CD4-positive, alpha-beta memory T cell (primary cell): ENCODE measurements at places on chromosomes 1 and 21. TPM values are rescaled to one million over a fixed set of nuclear protein-coding genes. Genes with fewer than 3 reads are reported as not detected.

FCRL6 gene
- 0.78 TPM for polyA plus RNA-seq

KIF14 gene
- polyA plus RNA-seq = not detected

NTPCR gene
- 61.6 TPM for polyA plus RNA-seq

PPP1R8 gene
- polyA plus RNA-seq = 39.2 TPM

TMEM82 gene
- not detected for polyA plus RNA-seq

CATSPERE gene
- polyA plus RNA-seq = not detected

TTC24 gene
- 0.12 TPM for polyA plus RNA-seq

CTSE gene
- not detected for polyA plus RNA-seq

PRR9 gene
- not detected for polyA plus RNA-seq

GRCh38 chr1:157844089-157844830 lies 2.7 kb upstream of the CD5L start:
- DNase-seq = no peak

- DNase-seq = no peak
Observed at GRCh38 chr1:101302831-101303511, 66.2 kb downstream of the S1PR1 start.

DNA sequence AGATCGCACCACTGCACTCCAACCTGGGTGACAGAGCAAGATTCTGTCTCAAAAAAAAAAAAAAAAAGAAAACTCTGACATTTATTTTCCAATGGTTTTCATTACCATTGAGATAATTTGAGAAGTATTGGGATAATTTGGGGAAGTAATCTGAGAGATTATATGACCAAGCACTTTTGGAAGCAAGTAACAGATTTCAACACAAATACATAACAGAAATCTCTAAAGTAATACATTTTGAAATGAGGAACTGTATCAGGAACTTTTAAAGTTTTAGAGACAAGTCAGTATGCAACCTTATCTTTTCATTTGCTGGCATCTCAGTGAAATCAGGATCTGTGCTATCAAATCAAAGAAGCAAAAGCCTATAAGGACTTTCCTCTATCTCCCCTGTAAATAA lies 25.4 kb upstream of the SLC16A1 start:
- no peak for DNase-seq

- DNase-seq = no peak
Observed at GRCh38 chr1:79955966-79956365, 949.4 kb upstream of the ADGRL4 start.

DNA sequence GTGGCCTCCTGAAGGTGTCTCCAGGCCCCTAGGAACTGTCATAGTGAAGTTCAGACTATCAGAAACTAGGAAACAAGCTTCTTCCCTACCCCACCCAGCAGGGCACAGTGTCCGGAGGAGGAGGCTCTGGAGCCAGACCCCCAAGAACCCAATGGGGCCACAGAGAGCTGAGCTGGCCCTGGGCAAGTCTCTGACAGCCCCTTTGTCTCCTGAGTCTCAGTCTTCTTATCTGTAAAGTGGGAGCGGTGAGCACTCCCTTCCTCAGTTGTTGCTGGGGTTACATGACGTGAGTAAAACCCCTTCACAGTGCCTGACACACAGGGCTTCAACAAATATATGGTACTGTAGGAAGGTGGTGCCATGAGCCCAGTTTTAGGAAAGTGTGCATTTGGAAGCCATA lies 675.8 kb downstream of the MATN1 start:
- no peak for DNase-seq

GRCh38 chr1:156388174-156389137 lies 19.4 kb downstream of the RHBG start:
- DNase-seq = no peak

DNA sequence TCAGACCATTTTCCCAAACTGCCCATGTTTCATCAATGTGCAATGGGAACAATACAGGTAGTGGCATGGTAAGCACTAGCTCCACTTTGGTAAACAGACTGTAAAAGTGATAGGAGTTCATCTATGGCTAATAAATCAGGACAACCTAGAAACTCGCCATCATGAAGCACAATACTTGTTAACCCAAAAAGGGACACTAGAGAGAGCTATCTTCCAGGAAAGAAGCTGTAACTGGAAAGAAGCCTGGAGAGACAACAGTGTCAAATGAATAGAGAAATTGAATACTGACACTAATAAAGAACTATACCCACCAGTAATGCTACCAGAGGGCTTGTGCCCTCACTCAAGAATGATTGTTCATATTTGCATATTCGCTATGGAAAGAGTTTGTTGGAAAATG lies 164.7 kb upstream of the RGS18 start:
- no peak for DNase-seq

DNA sequence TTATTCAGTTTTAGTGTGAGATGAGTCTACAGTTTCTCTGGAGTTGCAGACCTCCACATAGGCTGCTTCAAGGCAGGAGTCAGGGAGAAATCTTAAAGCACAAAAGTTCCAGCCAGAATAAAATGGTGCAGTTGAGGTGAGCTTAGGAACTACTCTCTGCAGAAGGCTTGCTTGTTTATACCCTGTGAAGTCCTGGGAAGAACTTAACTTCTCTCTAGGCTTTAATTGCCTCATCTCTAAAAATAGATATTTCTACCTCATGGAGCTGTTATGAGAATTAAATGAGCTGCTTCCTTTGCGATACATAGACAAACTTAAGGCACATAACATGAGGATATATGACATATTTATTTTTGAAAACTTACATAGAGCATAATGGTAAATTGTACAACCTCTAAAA lies 286.2 kb downstream of the GPATCH2 start:
- DNase-seq = no peak

DNA sequence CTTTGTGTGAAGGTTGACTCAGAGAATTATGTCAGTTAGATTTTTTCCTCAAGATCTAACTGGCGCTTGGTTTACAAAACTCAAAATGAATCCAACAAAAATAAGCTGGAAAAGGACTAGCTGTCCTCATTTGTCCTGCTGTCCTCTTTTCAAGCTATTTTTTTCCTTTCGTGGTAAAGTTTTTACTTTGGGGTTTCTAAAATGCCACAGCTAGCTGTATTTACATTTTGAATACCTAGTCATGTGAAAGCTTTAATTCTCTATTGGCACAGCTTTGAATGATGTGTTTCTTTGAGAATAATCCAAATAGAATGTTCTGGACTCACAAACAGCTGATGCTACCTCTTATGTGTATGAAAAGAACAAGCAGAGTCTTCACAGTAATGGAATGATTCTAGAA lies 673.6 kb upstream of the NR5A2 start:
- no peak for DNase-seq

- DNase-seq = no peak
Observed at GRCh38 chr1:183090391-183091006, 67.3 kb downstream of the LAMC1 start.

DNA sequence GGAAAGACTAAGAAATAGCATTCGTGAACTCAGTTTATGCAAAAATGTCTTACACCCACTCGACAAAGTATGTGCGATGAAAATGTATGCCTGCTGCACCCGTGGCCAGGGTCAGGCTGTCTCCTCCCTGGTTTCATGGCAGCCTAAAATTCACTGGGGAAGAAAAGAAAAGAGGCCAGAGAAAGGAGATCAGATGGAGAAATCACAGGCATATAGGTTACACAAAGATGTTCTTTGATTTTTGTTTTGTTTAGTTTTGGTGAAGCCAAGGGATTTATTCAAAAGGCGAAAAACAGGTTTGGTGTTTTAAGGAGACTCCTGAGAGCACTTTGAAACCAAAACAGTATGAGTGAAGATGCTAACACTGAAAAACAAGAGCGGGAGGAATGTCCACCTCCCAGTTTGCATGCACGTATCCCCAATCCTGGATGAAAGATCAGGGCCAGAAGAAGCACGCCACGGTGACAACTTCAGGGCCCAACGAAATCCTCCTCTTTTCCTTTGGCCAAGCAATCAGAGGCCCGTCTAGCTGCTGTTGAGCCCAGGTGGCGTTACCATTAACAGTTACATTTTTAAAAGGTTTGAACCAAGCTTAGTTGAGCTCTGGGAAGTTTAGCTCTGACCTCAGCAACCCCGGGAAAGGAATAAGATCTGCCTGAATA lies 992 bp upstream of the SSX2IP start:
- no peak for DNase-seq

GRCh38 chr21:27569831-27570230 lies 602.9 kb upstream of the ADAMTS5 start:
- no peak for DNase-seq
